Bone marrow (tissue), 2 donors: ENCODE measurements at places on chromosomes 3 and 15.

DNA sequence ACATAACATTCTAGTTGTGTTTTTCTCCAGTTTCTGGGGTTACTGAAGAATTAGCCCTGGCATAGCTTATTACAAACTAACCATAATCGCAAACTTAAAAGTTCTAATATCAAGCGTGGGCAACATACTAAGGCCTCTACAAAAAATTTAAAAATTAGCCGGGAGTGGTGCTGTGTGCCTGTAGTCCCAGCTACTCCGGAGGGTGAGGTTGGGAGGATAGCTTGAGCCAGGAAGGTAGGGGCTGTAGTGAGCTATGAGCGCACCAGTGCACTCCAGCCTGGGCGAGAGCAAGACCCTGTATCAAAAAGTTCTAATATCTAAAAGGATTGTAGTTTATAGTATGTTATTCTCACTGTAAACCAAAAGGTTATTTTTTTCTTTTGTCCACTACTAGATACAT lies 1.1 kb downstream of the OIP5 start:
- DNase-seq, result no peak

DNA sequence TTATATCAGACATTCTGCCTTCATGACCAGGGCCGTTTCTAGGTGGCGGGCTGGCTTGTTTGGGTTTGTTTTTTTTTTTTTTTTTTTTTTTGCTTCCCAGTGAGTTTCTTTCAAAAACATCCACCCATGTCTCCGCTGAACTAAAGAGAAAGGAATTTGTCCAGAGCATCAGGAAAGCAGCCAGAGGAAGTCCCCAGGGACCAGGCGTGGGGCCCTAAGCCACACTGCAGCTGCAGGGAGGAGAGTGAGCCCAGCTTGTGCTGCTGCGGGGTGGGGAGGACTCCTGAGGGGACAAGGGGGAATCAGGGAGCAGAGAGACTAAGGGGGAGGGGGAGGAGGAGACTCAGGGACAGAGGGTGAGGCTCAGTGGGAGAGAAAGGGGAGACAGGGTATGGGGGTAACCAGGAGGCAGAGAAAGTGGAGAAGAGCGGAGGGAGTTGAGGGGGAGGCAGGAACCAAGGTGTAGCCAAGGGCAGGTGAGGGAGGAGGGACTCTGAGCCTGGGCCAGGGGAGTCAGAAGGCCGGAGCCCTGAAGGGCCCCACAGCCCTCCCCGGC lies 49.5 kb downstream of the CYP11A1 start:
- no peak for DNase-seq

DNA sequence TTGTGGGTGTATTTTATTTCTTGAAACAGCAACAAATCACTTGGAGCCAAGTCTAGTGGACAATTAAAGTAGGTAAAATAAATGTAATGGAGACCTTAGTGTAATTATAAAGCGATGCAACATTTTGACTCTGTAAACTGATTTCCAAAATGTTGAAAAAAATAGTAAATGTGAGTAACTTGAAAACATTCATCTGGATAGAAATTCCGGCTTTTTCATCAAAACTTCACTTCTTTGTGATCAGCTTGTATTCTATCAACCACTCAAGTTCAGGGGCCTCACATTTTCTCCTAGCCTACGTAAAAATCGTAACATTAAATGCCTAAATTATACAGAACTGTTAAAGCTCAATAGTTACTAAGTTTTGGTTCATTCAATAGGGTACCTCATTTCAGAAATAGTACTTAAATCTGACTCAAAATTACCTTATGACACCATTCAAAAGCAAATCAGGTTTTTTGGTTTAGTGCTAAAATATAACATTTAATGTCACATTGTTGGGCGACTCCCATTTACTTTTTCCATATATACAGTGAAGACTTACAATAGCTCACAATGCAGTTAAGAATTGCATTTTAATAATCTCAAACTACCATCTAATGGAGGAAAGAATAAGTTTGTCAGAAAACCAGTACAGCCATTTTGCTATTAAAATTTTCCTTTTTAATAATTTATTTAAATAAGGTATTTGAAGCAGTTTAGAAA lies 12.7 kb downstream of the CCNL1 start:
- DNase-seq, result no peak

GRCh38 chr3:195692781-195693427 lies 27.9 kb upstream of the MUC20 start:
- no peak for DNase-seq

GRCh38 chr15:46502667-46503066 lies 867.8 kb downstream of the SQOR start:
- no peak for DNase-seq

DNA sequence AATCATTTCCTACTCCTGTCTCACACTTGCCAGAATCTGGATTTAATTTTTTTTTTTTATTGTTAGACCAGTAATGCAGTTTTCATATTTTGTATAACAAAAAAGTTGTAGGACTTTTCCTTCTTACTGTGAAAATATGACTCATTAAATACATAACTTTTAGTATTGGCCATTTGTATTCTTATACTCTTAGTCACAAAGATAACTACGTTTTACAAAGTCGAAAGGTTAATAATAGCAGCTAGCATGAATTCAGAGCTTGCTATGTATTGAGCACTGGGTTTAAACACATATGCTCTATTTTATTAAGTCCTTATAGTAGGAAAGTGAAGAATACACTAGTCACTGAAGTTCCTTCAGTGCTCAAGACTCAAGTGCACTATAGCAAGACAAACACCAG lies 43.1 kb downstream of the LRRN1 start:
- DNase-seq, result no peak

DNA sequence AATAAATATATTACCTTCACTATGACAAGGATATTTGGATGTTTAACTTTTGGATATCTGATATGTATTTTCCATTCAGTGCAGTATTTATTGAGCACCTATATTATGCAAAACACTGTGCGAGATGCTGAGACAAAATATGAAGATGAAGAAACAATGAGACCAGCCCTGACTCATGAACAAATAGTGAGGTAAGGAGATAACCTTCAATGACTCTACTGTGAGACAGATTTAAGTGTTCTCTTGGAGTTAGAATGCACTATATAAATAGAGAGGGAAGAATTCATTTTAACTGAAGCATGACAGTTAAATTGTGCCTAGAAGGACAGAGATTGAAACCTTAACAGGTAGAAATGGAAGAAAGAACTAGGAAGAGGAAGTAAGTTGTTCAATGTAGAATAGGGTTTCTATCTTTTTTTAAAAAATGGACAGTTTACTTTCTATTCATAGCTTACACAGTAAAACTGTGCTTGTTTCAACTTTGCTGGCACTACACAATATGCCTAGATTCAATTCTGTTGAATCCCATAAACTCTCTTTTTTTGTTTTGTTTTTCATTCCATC lies 124.2 kb downstream of the ZBTB20 start:
- DNase-seq, result no peak

- DNase-seq, result peak; percentile 42
Observed at GRCh38 chr3:150286390-150287147, 121.5 kb upstream of the TSC22D2 start.

GRCh38 chr3:182469086-182469485 lies 324.2 kb upstream of the ATP11B start:
- no peak for DNase-seq

- no peak for DNase-seq
Observed at GRCh38 chr15:78205337-78205736, 29.0 kb downstream of the ACSBG1 start.

DNA sequence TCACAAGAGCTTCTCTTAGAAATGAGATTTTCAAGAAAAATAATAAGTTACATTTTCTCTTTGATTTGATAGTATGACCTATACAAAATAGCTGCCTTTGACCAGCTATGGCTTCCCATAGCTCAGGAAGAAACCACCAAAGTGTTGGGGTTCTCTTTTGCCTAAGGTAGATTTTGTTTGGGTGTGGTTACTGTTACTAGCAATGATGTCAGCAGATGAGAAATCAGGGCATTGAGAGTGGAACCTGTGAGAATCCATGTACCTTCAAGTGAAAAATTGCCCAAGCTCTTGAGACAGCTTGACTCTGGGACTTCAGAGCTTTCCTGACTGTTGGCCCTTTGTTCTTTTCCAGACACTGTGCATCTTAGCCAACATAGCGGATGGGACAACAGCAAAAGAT lies 45.6 kb downstream of the NME9 start:
- DNase-seq, result no peak

DNA sequence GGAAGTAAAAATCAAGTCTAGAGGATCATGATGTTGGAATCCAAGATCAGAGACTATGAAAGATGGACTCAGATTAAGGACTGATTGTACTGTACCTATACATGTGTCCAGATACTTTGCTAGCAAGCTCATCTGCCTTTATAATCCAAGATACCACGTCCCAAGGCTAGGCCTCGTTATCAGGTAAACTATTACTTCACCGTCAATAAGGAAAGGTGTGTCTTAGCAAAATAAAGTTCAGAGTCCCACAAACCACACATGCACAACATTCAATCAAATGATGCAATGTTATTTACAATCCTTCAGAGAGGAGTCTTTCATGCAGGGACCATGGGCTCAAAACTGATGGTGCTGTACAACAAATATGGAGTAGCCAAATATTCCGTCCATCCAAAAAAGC lies 1092.9 kb downstream of the IGSF11 start:
- no peak for DNase-seq

DNA sequence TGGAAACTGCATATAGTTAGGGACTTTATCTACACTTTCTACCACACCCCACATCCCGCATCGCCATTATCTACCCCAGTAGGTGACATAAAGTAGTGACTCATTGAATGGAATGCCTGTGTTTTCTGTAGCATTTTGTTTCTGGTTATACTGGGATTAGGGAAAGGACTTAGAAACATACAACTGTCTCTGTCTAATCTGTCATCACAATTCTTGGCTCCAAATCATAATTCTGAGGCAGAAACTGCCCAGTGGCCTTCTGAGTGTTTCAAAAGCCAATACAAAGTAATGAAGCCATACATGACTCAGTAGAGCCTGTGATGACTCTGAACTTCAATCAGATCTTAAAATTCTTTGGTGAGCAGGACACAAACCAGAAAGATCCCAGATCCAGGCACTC lies 115.7 kb upstream of the CHRM5 start:
- DNase-seq, result no peak

GRCh38 chr15:95880031-95880570 lies 450.4 kb upstream of the NR2F2 start:
- DNase-seq, result no peak

DNA sequence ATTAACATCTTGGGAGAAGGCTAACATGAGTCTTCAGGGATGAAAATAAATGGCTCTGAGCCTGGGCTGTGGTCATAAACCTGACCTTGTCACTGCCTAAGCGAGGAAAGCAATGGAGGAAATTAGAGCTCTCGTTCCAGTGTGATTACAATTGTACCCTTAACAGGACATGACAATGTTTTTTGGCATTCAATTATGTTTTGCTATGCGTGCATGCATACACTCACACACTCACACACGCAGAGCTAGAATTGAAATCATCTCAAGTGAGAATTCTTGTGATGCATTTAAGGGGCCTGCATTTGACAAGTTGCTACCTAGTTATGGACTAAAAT lies 24.1 kb downstream of the ZNF80 start:
- DNase-seq, result no peak

DNA sequence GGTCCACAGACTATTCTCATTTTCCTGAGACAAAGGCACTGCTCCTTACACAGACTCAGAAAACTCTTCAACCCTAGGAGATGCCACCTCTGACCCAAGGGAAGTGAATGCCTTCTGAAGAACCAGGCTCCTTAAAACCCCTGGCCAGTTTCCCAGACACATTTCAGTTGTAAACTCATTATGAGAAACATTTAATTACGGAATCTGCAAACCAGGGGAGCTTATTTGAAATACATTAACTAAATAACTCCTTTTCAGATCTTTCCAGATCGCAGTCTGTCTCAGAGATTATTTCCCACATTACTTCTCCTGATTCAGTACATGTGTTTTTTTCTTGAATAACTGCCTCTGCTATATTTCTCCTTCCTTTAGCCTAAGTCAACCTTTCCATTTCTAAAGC lies 17.6 kb downstream of the MYO5A start:
- no peak for DNase-seq

DNA sequence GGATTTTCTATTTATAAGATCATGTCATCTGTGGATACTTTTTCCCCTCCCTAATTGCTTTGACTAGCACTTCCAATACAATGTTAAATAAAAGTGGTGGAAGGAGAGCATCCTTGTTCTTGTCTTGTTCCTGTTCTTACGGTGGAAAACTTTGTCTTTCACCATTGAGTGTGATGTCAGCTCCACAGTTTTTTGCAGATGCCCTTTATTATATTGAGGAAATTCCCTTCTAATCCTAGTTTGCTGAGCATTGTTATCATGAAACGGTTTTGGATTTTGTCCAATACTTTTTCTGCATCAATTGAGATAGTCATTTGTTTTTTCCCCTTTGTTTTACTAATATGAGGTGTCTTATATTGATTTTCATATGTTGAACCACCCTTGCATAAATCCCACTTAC lies 19.9 kb upstream of the IL20RB start:
- no peak for DNase-seq

- DNase-seq, result no peak
Observed at GRCh38 chr15:69529961-69530633, 77.5 kb downstream of the RPLP1 start.

- DNase-seq, result no peak
Observed at GRCh38 chr3:183435661-183436060, 7.2 kb upstream of the MCF2L2 start.

DNA sequence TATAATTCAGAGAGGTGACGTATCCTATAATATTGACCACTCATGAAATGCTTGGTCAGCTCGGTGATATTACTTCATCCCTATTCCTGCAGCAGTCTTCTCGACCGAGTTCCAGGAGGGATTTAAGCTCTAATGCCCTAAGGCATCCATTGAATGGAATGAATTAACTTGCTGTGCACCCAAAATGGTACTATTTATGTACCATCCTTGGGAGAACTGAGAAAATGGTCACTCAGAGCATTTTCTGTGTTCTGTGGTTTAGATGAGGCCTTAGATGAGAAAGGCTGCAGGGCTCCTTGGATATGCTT lies 638 bp downstream of the BLOC1S6 start:
- DNase-seq, result no peak

GRCh38 chr3:42979044-42979972 lies at the start of gene GASK1A:
TSS of gene GASK1A (plus strand) at chr3:42979311. CDS start at chr3:42979643, 332 bp downstream.
- DNase-seq, result peak; percentile 46

- no peak for DNase-seq
Observed at GRCh38 chr3:134885877-134886621, 91.0 kb downstream of the EPHB1 start.
